ENCODE measurements at places on chromosomes 1 and 21. TPM values are rescaled to one million over a fixed set of nuclear protein-coding genes. Genes with fewer than 3 reads are reported as not detected.
A peak's percentile ranks its signal among the peaks of the same experiment; 100 is the strongest.

Gene COA7
- 17.6 TPM for total RNA-seq

Gene TBX15
- not detected for total RNA-seq

Gene CD1B
- not detected for total RNA-seq

DNA sequence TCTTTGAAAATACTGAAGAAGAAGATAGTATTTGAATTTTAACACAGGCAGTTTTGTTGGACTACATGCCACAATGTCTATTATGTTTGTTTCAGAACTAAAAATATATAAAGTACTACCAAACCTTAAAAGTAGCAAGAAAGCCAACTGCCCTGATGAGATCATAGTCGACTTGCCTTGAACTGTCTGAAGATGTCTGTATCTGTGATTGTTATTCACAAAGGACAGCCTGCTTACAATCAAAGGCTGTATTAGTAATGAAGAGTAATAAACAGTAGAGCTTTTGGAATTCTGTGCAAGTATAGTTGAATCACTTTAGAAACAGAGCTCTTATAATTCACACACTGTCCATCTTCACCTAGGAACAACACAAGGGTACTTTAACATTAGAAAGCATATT is 228.3 kb downstream of the NCAM2 start:
- H3K4me1 ChIP-seq, result no peaks in the 10 kb centered on the region
- H3K4me3 ChIP-seq, result no peak overlapping the region
- no peak for DNase-seq
- H3K27ac ChIP-seq, result no peak overlapping the region

DNA sequence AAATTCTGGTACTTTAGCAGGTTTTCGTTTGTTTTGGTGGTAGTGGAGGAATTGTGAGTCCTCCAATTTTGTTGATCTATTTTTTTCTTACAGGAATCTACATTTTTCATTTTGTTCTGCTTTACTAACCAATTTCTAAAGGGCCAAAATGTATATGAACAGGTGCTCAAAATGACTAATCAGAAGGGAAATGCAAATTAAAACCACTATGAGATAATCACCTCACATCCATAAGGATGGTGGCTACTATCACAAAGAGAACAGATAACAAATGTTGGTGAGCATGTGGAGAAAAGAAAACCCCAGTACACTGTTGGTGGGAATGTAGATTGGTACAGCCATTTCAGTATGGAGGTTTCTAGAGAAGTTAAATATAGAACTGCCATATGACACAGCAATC is 134.2 kb downstream of the LMO4 start:
- no peak overlapping the region for H3K4me3 ChIP-seq
- H3K27me3 ChIP-seq, result no peaks in the 10 kb centered on the region
- H3K27ac ChIP-seq, result no peak overlapping the region
- no peak for DNase-seq
- no peaks in the 10 kb centered on the region for H3K4me1 ChIP-seq

DNA sequence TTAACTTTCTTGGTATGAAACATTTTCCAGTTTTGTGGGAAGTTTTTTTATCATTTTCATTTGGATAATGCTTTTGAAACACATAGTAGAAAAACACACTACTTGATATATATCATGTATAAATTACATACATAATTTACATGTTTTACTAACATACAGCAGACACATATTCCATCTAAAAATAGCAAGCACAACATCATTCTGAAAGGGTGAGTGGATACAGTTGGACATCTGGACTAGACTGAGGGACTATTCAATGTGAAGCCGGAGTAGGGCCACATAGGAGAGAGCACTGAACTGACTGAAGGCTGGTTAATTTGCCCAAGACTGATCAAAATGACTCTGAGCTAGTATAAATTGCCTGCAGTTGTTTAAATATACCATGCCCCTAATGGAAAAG is 11.7 kb downstream of the CDKN2C start:
- H3K36me3 ChIP-seq, result no peaks in the 10 kb centered on the region
- peaks cover 21% of the 10 kb centered on the region for H3K4me1 ChIP-seq
- DNase-seq, result no peak
- H3K27ac ChIP-seq, result no peak overlapping the region
- peak overlapping the region; percentile 13 for H3K4me3 ChIP-seq

- no peak overlapping the region for H3K4me3 ChIP-seq
- no peak for DNase-seq
- H3K27ac ChIP-seq, result no peak overlapping the region
These were observed 120.6 kb downstream of the NUF2 start for GRCh38 chr1:163442231-163442879.

- peaks cover 3% of the 10 kb centered on the region for H3K36me3 ChIP-seq
- H3K4me3 ChIP-seq, result no peak overlapping the region
- H3K4me1 ChIP-seq, result no peaks in the 10 kb centered on the region
- H3K27ac ChIP-seq, result no peak overlapping the region
- no peaks in the 10 kb centered on the region for H3K27me3 ChIP-seq
These were observed 52.7 kb downstream of the AGPAT3 start for GRCh38 chr21:43917515-43918384.

DNA sequence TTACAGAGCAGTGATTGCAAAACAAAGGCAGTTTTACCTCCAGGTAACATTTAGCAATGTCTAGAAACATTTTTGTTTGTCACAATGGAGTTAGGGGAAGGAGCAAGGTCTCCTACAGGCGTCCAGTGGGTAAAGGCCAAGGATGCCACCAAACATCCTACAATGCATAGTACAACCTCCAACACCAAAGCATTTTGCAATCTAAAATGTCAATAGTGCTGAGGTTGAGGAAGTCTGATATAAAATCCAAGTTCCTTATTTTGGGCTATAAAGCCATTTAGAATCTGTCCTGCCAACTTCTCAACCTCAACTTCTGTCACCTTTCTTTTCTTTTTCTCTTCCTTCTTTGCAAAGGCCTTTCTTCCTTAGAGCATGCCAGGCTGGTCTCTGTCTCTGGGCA is 111.2 kb downstream of the FASLG start:
- H3K36me3 ChIP-seq, result no peaks in the 10 kb centered on the region
- no peak overlapping the region for H3K27ac ChIP-seq
- no peaks in the 10 kb centered on the region for H3K4me1 ChIP-seq
- H3K27me3 ChIP-seq, result no peaks in the 10 kb centered on the region
- no peak for DNase-seq
- H3K4me3 ChIP-seq, result no peak overlapping the region

- no peak overlapping the region for H3K27ac ChIP-seq
- DNase-seq, result no peak
- no peak overlapping the region for H3K4me3 ChIP-seq
- H3K36me3 ChIP-seq, result peaks cover 46% of the 10 kb centered on the region
- no peaks in the 10 kb centered on the region for H3K4me1 ChIP-seq
These were observed 48.8 kb upstream of the DARS2 start for GRCh38 chr1:173775578-173776226.
